ENCODE measurements at places on chromosomes 1 and 21.

- DNase-seq, result no peak
Observed at GRCh38 chr1:77975386-77975785, 3.5 kb downstream of the FUBP1 start.

DNA sequence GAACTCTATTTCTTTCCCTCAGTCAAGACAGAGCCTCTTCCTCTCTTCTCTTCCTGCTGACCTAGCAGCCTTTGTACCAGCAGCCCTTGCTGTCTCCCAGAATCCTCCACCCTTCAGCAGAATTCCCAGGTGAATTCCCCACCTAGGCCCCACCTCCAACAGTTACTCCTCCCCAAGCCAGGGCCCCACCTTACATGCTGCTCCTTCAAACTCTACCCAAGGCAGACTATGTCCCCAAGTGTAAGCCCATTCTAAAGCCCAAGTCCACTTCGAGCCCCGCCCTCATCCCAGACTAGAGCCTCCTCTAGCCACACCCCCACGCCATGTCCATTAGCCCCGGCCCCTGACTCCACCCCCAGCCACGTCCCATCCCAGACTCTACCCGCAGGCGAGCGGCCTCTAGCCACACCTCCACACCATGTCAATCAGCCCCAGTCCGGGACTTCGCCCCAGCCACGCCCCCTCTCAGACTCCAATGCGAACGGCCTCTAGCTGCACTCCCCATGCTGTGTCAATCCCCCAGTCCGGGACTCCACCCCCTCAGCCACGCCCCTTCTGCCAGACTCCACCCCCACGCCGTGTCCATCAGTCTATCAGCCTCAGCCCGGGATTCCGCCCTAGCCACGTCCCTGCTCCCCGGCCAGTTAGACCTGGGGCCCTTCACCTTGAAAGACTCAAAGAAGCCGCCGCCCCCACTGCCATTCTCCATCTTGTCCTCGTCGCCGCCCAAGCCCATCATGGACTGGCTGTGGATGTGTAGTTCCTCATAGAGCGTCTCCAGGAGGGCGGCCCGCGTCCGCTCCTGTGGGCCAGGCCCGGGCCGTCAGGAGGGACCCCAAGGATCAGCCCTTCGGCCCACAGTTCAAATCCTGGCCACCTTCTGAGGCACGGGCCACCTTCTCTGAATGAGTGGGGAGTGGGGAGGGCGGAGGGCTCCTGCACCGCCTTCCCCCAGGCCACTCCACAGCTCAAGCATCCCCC, 61.3 kb downstream of the RAP1GAP start:
- DNase-seq, result no peak

- no peak for DNase-seq
Observed at GRCh38 chr1:200075522-200075921, 48.0 kb downstream of the NR5A2 start.

GRCh38 chr1:65844296-65844695, 51.6 kb downstream of the PDE4B start:
- DNase-seq, result no peak

GRCh38 chr1:153903841-153904455, 18.8 kb downstream of the GATAD2B start:
- DNase-seq, result no peak

GRCh38 chr1:104636581-104636980, 886.9 kb downstream of the AMY1C start:
- DNase-seq, result no peak

GRCh38 chr21:15568516-15568915, 161.3 kb upstream of the USP25 start:
- DNase-seq, result no peak

GRCh38 chr21:37370152-37371040, 3.8 kb downstream of the DYRK1A start:
- no peak for DNase-seq

DNA sequence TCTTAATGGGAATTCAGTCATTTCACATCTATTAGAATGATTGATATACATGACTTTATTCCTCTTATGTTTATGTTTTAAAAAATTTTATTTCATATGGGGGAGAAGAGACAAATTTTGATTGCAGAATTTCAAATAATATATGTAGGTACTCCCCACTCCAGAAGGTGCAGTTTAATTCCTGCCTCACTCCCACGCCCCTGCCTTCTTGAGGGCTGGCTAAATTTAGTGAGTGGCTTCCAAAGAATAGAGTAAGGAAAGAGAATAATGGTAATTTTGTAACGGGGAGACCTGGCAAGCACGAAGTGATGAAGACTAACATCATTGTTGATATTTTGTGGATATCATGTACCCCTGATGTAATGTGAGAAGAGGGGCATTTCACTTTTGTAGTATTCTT, 94.7 kb upstream of the FAM78B start:
- no peak for DNase-seq

DNA sequence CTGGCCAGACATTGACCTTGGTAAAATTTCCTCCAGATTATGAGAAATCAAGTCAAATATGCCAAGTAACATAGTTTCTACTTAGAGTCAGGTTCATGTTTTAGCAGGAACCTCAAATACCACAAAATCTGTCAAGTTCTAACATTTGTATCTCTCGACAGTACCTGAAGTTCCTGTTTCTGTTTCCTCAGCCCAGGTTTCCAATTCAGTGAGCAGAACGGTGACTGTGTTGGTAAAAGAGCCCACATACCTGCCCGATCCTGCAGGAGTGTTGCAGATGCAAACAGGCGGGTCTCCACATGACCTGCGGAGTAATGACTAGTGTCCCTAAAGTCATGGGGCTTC, 57.9 kb upstream of the LGALS8 start:
- no peak for DNase-seq

All from NCI-H2107 (cell line).